ENCODE measurements at places on chromosomes 16 and 17.

GRCh38 chr17:10105513-10106001 is 92.8 kb downstream of the GAS7 start:
- no peak for DNase-seq

- DNase-seq, result peak; percentile 53
These were observed 89.3 kb upstream of the GSE1 start for GRCh38 chr16:85523602-85524364.

- DNase-seq, result no peak
These were observed 62.3 kb downstream of the SMURF2 start for GRCh38 chr17:64599827-64600226.

DNA sequence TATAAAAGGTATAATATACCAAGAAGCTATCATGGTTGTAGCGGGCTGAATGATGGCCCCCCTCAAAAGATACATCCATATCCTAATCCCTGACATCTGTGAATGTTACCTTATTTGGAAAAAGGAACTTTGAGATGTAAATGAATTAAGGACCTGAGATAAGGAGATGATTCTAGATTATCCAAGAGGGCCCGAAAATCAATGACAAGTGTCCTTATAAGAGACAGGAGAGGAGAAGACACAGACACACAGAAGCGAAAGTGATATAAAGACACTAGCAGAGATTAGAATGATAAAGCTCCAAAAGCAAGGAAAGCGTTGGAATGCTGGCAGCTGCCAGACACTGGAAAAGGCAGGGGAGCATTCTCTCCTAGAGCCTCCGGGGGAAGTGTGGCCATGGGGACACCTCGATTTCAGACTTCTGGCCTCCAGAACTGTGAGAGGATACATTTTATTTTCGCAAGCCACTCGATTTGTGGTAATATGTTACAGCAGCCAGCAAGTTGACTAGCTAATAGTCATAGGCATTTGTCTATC is 12.5 kb upstream of the GP1BA start:
- no peak for DNase-seq

DNA sequence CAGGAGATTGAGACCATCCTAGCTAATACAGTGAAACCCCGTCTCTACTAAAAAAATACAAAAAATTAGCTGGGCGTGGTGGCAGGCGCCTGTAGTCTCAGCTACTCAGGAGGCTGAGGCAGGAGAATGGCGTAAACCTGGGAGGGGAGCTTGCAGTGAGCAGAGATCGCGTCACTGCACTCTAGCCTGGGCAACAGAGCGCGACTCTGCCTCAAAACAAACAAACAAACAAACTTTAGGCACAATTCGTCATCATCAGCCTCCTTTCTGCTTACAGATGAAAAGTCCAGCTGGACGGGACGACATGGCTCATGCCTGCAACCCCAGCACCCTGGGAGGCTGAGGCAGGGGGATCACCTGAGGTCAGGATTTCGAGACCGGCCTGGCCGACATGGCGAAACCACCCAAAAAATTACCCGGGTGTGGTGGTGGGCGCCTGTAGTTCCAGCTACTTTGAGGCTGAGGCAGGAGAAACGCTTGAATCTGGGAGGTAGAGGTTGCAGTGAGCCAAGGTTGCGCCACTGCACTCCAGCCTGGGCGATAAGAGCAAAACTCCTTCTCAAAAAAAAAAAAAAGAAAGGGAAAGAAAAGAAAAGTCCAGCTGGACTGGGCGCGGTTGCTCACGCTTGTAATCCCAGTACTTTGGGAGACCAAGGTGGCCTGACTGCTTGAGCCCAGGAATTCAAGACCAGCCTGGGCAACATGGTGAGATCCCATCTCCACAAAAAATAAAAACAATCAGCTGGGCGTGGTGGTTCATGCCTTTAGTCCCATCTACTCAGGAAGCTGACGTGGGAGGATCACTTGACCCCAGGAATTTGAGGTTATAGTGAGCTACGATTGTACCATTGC is 1.5 kb upstream of the SPIRE2 start:
- DNase-seq, result no peak

- no peak for DNase-seq
These were observed 22.2 kb upstream of the ADAMTS18 start for GRCh38 chr16:77457046-77457445.

DNA sequence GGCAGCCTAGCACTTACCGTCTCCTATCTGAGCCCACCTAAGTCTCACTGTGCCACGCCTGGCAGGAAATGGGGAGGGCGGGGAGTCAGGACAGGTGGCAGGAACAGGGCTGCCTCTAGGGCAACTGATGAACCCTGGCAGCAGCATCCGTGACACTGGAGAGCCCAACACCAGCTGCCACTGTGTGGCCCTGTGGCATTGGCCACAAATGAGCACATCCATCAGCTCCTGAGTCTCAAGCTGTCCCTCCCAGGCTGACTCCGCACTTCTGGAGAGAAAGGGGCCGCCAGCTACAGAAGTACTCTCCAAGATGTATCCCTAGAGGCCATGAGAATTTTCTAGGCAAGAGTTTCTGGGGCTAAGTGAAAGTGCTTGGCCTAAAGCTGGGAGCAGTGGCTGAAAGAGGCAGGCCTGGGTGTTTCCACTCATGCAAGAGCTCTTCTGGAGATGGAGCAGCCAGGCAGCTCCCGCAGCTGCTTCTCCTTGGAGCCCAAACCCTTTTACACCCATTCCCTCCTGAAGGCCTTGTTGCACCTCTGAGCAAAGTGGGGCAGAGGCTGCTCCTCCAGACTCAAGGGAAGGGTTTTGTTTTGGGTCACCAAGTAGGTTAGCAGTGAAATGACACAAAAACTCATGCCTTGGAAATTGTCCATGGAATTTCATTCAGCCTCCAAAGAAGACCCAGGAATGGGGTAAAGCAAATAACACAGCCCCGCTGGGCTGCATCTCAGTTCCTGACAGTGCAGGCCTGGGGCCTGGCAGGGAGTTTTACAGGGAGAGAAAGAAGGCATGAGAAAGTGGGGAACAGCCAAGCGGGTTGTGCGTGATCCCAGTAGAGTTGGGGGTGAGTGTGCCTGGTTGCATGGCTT is 25.8 kb downstream of the PEMT start:
- no peak for DNase-seq

- DNase-seq, result no peak
These were observed 5.2 kb upstream of the OR4D2 start for GRCh38 chr17:58161566-58161965.

GRCh38 chr16:86134802-86135461 is 236.0 kb downstream of the IRF8 start:
- DNase-seq, result no peak

DNA sequence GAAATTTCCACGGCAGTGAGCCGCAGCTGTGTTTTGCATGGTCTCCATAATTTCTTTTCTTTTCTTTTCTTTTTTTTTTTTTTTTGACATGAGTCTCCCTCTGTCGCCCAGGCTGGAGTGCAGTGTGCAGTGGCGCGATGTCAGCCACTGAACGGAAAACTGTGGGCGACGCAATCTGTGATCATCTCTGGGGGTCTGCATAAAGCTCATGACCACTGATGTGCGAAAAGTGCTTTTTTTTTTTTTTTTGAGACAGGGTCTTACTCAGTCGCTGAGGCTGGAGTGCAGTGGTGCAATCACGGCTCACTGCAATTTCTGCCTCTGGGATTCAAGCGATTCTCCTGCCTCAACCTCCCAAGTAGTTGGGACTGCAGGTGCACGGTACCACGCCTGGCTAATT is 117.6 kb downstream of the ABCC6 start:
- DNase-seq, result no peak

GRCh38 chr17:7654832-7655540 is 4.3 kb downstream of the ATP1B2 start:
- DNase-seq, result no peak

DNA sequence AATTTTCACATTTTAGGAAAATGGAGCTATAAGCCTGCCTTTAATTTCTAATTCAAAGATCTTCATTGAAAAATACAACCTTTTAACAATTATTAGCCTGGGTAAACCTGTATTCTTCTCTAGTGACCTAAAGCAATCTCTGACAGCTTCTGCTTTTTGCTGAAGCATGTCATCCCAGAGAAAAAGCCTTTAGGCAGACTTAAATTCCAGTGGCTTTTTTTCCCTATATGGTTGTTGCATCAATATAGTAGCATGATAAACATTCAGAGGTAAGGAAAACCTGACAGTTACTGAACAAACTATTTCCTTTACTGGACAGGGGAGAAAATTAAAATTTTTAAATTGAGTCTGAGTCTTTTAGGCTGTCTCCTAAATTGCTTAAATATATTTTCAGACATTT is 7.8 kb upstream of the EVI2A start:
- no peak for DNase-seq

DNA sequence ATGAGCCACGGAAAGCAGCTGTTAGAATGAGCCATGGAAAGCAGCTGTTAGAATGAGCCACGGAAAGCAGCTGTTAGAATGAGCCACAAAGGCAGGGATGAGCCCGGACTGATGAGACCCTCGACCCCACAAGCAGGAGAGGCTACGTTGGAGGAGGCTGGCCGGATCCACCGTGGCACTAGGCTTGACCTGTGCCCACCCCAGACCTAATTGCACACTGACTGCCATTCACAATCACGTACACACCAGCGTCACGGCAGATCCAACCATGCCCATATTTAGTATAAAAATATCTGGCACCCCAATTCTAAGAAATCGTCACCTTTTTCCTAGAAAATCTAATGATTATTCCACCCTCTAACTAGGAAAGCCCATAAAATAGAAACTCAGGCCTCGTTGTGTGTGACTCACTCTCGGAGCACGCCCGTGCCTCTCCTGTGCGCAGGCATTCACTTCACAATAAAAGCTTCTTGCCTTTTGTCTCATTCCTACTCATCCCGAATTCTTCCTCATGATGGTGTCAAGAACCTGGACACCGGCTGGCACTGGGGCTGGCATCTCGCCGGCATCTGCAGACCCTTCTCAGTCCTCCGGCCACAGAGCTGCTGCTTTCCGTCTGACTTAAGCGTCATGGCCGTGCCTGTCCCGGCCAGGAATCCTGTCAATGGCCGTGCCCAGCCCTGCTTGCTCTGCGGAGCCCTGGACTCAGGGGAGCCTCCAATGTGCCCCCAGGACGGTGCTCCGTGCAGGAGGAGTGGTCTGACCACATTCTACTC is 5.5 kb upstream of the SECTM1 start:
- no peak for DNase-seq

GRCh38 chr16:16861546-16861945 is 482.6 kb downstream of the NPIPA7 start:
- no peak for DNase-seq

- DNase-seq, result no peak
These were observed 57.2 kb downstream of the SOCS1 start for GRCh38 chr16:11198828-11199227.

DNA sequence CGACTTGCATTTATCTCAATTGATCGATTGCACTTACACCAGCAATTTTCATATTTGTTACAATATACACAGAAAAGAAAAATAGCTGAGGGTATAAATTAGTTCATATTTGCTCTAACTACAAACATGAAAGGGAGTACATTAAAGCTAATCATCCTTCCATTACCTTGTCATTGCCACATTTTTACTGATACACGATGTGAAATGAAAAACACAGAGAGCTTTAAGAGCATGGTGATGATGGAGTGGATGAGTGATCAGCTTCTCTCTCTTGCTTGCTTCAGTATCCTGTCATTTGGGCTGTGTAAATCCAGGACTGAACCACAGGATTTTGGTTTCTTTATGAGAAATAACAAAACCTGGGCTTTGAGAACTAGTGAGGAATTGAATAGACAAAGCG is 1207.5 kb upstream of the GOT2 start:
- no peak for DNase-seq

GRCh38 chr16:50643192-50643591 is 37.9 kb downstream of the SNX20 start:
- DNase-seq, result no peak

DNA sequence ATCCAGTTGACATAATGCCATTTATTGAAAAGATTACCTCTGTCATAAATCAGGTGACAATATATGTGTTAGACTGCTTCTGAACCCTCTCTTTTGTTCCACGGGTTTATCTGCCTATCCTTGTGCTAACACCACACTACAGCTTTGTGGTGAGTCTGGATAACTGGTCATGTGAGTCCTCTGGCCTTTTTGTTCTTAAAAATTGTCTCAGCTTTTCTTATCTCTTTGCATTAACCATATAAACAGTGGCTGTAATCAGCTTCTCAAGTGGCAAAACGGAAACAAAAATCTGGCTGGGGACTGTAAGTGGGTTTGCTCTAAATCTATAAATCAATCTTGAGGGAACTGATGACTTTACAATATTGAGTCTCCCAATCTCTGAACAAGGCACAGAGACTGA is 44.6 kb downstream of the STX8 start:
- no peak for DNase-seq

DNA sequence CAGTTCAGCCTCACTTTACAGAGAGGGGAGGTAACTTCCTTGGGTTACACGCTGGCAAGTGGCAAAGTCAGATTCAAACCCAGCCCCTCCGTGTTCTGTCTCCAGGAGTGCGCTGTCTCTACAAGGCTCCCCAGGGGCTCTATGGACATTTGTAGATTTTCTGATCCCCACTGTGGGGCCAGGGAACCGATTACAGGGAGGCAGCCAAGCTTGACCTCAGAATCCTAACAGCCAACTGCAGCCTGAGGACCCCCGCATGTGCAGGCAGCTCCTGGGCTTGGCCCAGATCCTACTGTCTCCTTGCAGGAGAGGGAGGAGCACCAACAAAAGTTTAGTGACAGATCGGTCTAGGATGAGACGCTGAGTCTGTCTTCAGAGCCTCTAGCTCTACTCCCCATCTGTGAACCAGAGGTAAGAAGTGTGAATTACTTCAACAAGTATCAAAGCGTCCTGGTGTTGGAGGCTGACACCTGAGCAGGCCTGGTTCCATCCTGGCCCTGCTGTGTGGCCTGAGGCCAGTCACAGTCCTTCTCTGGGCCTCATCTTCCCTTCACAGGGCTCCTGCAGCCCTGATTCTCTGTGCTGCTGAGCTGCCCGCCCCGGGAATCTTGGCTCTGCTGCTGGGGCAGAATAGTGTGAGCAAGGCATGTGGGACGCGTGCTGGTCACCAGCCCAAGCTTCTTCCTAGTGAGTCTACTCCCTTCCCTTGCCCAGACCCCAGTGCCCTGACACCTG is 9.2 kb upstream of the NATD1 start:
- DNase-seq, result no peak

DNA sequence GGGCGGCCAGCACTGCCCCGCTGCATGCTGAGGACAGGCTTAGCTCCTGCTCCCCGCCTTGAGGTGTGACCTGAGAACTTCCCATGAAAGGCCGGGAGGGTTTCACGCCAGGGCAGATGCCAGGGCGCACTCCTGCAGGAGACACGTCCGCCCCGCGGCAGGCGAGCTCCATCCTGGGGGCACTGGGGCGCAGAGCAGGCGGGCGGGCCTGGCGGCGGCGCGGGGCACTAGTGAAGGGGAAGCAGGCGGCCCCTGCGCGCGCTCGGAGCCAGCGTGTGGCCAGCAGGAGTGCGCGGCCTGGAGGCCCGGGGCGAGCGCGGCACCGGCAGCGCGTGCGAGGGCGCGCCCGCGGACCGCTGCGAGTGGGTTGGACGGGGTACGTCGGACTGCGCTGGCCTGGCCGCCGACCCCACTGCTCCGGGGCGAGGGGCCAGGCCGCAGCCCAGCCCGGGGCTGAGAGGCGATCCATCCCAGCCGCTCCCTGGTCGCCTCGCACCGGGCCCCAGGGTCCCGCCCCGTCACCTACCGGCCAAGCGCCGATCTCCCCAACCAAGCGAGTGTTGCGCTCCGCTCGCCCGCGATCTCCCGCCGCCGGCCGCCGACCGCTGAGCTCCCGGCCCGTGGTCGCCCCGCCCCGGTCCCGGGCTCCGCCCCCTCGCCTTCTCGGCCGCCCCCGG is at the start of gene MAP3K14:
TSS of gene MAP3K14 (minus strand) at position 587 of the 677 bp plus-strand sequence. CDS start 26,275 bp downstream, outside the sequence.
- no peak for DNase-seq

- no peak for DNase-seq
These were observed 181.5 kb downstream of the ZNF423 start for GRCh38 chr16:49674351-49674851.
